ENCODE measurements at places on chromosomes 5 and 9. TPM values are rescaled to one million over a fixed set of nuclear protein-coding genes. Genes with fewer than 3 reads are reported as not detected.

DNA sequence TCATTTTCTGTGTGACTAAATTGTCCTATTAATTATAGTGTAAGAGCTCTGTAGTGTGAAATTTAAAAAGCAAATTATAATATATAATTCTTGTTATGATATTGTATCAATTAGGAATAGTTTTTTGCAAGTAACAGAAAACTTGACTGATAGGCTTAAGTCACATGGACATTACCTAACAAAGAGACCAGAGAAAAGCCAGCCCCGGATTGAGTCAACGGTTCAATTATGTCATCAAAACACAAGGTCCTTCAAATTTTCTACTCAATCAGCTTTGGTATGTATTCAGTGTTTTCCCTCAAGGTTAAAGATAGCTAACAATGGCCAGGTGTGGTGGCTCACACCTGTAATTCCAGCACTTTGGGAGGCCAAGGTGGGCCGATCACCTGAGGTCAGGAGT lies 126.7 kb upstream of the PTGER4 start:
- H3K27me3 ChIP-seq: no peaks in the 10 kb centered on the region
- no peaks in the 10 kb centered on the region for H3K36me3 ChIP-seq
- no peak overlapping the region for H3K27ac ChIP-seq
- H3K4me3 ChIP-seq: no peak overlapping the region
- DNase-seq: no peak
- no peaks in the 10 kb centered on the region for H3K4me1 ChIP-seq

DNA sequence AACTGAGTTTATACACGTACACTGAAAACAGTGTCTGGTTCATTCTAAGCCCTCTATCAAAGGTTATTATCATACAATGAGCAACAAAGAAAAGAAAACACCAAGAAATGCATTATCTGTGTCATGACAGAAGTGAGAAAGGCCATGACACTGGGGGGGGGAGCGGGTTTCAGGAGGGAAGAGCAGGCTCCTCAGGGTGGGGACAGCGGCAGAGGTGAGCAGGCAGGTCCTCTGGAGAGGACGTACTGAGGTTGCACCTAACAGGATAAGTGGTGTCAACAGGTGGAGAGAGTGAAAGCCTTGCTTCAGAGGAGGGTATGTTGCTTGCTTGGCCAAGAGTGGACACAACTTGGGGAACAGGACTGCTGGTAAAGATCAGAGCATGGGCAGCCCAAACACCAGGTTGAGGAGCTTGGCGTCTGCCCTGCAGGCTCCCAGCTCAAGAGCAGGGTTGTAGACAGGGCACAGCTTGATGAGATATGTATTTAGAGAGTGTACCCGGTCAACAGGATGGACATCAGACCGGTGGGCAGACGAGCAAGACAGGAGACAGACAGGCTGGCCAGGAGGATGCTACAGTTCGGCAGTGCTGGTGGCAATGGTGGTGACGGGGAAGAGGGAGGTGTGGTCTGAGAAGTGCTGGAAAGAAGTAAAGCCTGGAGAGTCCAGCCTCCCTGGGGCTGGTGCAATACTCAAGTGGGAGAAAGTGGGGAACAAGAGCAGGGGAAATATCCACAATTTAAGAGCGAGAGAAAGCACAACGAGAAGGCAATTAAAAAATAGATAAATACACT lies 10.3 kb downstream of the WHRN start:
- H3K4me1 ChIP-seq: no peaks in the 10 kb centered on the region
- H3K27ac ChIP-seq: no peak overlapping the region
- no peak for DNase-seq
- H3K36me3 ChIP-seq: no peaks in the 10 kb centered on the region
- H3K4me3 ChIP-seq: no peak overlapping the region

PCDHB7 gene
- total RNA-seq: 5.0 TPM

GRCh38 chr5:1406681-1407640 lies 38.3 kb downstream of the SLC6A3 start:
- H3K4me3 ChIP-seq: no peak overlapping the region
- no peaks in the 10 kb centered on the region for H3K36me3 ChIP-seq
- no peak overlapping the region for H3K27ac ChIP-seq
- no peaks in the 10 kb centered on the region for H3K27me3 ChIP-seq

PCDHB11 gene
- 8.1 TPM for total RNA-seq

EPB41L4B gene
- 1.3 TPM for total RNA-seq

GRCh38 chr9:35711501-35712428 lies 20.2 kb downstream of the TLN1 start:
- H3K27me3 ChIP-seq: no peaks in the 10 kb centered on the region
- no peak overlapping the region for H3K4me3 ChIP-seq
- H3K4me1 ChIP-seq: no peaks in the 10 kb centered on the region
- H3K36me3 ChIP-seq: peaks cover 8% of the 10 kb centered on the region

DNA sequence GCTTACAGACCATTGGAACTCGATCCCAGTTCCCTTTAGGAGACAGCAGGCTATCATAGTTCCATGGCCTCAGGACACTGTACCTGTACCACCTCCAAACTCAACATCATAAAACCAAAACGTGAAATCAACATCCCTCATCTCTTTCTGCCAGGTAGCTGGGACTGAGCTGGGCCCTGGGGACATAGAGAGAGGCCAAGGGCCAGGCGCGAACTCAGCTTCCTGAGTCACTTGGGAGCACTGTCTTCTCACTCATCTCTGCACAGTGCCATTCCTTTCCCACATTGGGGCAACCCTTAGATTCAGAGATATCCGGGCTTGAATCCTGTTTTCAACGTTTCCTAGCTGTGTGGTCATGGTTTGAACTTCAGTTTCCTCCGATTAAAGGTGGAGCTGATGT lies 12.2 kb downstream of the DAB2IP start:
- no peak overlapping the region for H3K27ac ChIP-seq
- DNase-seq: no peak

- H3K36me3 ChIP-seq: no peaks in the 10 kb centered on the region
- no peaks in the 10 kb centered on the region for H3K27me3 ChIP-seq
Measured at GRCh38 chr9:114729706-114730105, 47.7 kb upstream of the TEX48 start.

DNA sequence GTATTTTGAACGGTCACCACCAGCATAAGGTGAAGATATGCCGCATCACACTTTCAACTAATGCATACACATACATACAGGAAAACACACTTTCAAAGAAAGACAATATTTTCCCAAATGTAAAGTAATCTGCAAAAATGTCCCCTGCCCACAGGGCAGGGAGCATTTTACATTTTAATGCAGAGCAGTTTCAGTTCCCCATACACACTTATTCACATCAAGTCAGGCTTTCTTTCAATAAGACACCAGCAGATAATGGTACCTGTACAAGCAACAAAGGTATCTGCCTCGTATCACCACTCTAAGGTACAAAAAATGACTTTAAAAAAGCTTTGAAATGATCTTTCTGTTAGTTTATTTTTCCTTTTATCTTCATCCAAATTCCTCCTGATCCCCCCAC lies 247.1 kb upstream of the CCNG1 start:
- H3K4me1 ChIP-seq: no peaks in the 10 kb centered on the region
- no peak overlapping the region for H3K27ac ChIP-seq
- no peaks in the 10 kb centered on the region for H3K27me3 ChIP-seq

DNA sequence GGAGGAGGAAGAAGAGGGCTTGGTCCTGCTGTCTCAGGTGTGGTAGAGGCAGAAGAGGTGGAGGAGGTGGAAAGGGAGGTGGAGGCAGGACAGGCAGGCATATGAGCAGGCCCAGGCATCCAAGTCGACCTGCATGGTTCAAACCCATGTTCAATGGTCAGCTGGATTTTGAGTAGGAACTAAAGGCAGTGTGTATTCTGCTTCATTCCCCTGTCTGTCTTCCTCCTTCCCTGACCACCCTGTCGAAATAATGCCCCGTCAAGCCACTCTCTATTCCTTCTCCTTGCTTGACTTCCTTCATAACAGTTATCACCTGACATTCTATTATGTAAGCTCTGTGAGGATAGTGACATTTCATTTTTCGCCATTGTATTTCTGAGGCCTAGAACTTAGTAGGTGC lies 34.8 kb downstream of the ATP6V0E1 start:
- no peak overlapping the region for H3K4me3 ChIP-seq
- H3K4me1 ChIP-seq: peaks cover 3% of the 10 kb centered on the region
- no peaks in the 10 kb centered on the region for H3K27me3 ChIP-seq

GRCh38 chr9:38176251-38176650 lies 107.2 kb upstream of the SHB start:
- H3K27me3 ChIP-seq: no peaks in the 10 kb centered on the region
- no peaks in the 10 kb centered on the region for H3K36me3 ChIP-seq
- no peak for DNase-seq
- H3K4me1 ChIP-seq: no peaks in the 10 kb centered on the region
- no peak overlapping the region for H3K27ac ChIP-seq
- no peak overlapping the region for H3K4me3 ChIP-seq

- H3K27me3 ChIP-seq: no peaks in the 10 kb centered on the region
- no peaks in the 10 kb centered on the region for H3K36me3 ChIP-seq
- H3K4me1 ChIP-seq: no peaks in the 10 kb centered on the region
- DNase-seq: no peak
- H3K27ac ChIP-seq: no peak overlapping the region
- H3K4me3 ChIP-seq: no peak overlapping the region
Measured at GRCh38 chr5:78521455-78521854, 127.1 kb downstream of the LHFPL2 start.

DNA sequence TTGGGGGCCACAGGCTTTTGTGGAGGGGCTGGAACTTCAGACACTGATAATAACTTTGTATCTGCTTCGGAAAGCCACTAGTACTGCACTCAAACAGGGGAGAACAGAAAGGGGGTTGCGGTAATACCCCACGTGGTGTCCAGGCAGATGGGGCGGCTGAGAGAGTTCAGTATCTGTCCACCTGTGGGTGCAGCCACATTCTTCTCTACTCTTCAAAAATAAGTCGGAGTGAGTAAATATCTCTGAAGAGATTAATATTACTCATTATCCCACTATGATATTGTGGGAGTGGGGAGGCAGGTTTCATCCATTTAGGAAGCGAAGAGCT lies 102.1 kb upstream of the SSBP2 start:
- H3K4me3 ChIP-seq: peak overlapping the region; percentile 47
- H3K36me3 ChIP-seq: no peaks in the 10 kb centered on the region
- peaks cover 5% of the 10 kb centered on the region for H3K4me1 ChIP-seq
- peak overlapping the region; percentile 81 for H3K27ac ChIP-seq
- DNase-seq: no peak

- no peak for DNase-seq
- H3K4me3 ChIP-seq: no peak overlapping the region
Measured at GRCh38 chr9:119318371-119318770, 50.9 kb downstream of the BRINP1 start.

GRCh38 chr9:116198344-116198743 lies 44.8 kb downstream of the PAPPA start:
- H3K4me3 ChIP-seq: no peak overlapping the region
- peaks cover 5% of the 10 kb centered on the region for H3K4me1 ChIP-seq
- H3K27ac ChIP-seq: no peak overlapping the region
- no peak for DNase-seq

GRCh38 chr5:112034421-112034979 lies 277.5 kb upstream of the NREP start:
- DNase-seq: no peak
- no peaks in the 10 kb centered on the region for H3K4me1 ChIP-seq
- H3K36me3 ChIP-seq: no peaks in the 10 kb centered on the region
- H3K27me3 ChIP-seq: no peaks in the 10 kb centered on the region
- no peak overlapping the region for H3K4me3 ChIP-seq
- no peak overlapping the region for H3K27ac ChIP-seq

EIF4E1B gene
- total RNA-seq: not detected

PCDHA4 gene
- total RNA-seq: 0.78 TPM

TAF11L5 gene
- not detected for total RNA-seq

ARSK gene
- 2.5 TPM for total RNA-seq

ZDHHC11B gene
- total RNA-seq: 17.7 TPM

DNA sequence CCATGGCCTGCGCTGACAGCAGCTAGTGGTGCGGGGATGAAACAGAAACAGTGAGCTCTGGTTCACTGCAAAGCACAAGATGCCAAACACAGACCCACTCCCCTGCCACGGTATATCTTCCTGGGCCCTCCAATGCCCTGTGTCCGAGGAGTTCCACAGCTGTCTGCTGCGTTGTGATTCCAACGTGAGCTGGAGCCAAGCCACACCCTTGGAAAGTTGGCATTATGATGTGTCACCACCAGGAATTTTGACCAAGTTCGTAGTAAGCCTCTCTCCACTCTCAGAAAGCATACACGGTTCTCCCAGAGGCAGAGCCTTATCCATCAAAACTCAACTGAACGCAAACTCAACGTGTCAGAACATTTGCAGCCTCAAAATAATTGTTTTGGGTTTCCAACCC lies 55.6 kb downstream of the MACROH2A1 start:
- H3K4me3 ChIP-seq: no peak overlapping the region
- no peaks in the 10 kb centered on the region for H3K36me3 ChIP-seq
- no peaks in the 10 kb centered on the region for H3K27me3 ChIP-seq
- H3K27ac ChIP-seq: no peak overlapping the region
- H3K4me1 ChIP-seq: no peaks in the 10 kb centered on the region

DNA sequence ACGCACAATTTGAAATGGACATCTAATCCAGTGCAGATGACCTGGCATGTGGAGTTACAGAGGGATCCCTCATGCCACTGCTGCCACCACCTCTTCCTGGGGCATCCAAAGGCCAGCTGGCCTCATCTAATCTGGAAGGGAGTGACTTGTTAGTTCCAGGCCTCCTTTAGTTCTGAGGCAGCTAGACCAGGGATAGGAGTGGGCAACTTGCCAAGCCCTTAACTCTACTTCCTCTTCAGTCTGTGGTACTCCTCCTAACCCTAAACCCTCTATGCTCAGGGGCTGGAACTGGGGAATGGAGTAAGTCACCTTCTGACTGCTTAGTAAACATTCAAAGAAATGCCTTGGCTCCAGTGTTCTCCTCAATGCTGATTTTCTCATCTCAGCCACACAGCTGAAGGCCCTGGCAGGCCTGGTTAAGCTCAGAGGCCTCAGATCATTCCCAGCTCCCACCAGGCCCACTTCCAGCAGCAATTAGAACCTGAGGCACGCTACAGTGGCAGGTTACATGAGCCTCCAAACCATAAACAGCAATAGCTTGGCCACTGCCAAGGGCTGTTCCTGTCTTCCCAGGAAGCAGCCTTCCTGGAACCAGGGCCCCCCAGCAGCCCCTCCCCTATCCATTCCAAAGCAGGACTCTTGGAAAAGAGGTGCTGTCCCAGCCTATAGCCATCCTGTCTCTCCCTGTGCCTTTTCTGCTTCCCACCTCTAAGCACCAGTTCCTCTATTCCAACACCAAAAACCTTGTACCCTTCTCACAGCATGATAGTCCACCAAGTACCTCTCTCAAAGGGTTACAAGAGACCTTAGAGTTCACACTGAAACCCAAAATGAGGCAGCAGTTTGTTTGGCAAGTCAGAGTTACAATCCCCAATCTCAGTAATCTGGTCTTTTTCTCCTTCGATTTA lies 2.0 kb downstream of the EIF4EBP3 start:
- H3K27me3 ChIP-seq: no peaks in the 10 kb centered on the region
- H3K36me3 ChIP-seq: no peaks in the 10 kb centered on the region
- H3K27ac ChIP-seq: peak overlapping the region; percentile 83

COL15A1 gene
- 126 TPM for total RNA-seq

SPINK5 gene
- 1.1 TPM for total RNA-seq

- no peaks in the 10 kb centered on the region for H3K4me1 ChIP-seq
- H3K27me3 ChIP-seq: no peaks in the 10 kb centered on the region
- no peak overlapping the region for H3K4me3 ChIP-seq
- H3K27ac ChIP-seq: no peak overlapping the region
- DNase-seq: no peak
Measured at GRCh38 chr9:13478160-13478559, 198.7 kb upstream of the MPDZ start.

- H3K27me3 ChIP-seq: no peaks in the 10 kb centered on the region
- H3K27ac ChIP-seq: no peak overlapping the region
- DNase-seq: no peak
- no peaks in the 10 kb centered on the region for H3K4me1 ChIP-seq
- H3K36me3 ChIP-seq: no peaks in the 10 kb centered on the region
Measured at GRCh38 chr9:38697776-38698300, 22.1 kb downstream of the FAM240B start.

FNBP1 gene
- 92.2 TPM for total RNA-seq

Data from aorta (tissue), 5 donors.